ENCODE measurements at places on chromosomes 1 and 21.

DNA sequence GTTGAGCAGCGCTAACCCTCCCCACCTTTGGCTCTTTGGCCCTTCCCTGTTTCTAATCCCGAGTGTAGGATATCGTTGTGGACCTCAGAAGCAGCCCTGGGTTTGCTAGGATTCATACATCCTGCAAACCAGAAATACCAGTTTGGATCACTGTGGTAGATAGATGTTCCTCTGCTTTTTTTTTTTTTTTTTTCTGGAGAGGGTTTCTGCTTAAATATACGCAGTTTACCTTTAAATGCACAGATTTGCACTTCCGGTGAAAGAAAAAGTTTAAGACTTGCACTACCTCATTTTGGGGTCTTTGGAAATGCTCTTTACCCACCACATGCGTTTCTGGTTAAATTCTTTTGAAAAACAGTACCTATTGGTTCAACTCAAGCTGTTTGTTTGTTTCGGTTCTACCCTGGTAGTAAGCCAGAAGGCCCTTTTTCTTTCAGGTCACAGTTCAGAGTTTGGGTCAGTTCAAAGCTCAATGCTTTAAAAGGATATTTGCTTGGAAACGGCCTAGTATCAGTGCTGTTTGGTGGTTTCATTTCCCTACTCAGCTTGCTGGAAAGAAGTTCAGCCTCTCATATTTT lies 908 bp downstream of the DDI2 start:
- DNase-seq, result no peak

DNA sequence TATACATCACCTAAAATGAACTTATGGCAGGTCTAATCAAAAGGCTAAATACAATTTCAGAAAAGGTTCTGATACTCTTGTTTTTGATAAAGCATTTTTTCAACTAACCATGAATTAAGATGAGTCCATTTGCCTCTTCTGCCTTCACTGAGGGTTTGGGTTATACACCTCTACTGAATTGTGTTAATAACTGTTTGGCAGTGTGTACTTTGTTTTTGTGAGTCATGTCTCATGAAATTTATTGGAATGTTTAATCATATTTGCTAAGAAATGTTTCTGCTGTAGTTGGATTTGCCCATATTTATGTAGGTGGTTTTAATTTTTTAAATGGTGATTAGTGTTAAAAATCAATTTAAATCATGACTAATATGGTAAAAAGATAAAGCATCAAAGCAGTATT lies 190.5 kb downstream of the HS2ST1 start:
- no peak for DNase-seq

DNA sequence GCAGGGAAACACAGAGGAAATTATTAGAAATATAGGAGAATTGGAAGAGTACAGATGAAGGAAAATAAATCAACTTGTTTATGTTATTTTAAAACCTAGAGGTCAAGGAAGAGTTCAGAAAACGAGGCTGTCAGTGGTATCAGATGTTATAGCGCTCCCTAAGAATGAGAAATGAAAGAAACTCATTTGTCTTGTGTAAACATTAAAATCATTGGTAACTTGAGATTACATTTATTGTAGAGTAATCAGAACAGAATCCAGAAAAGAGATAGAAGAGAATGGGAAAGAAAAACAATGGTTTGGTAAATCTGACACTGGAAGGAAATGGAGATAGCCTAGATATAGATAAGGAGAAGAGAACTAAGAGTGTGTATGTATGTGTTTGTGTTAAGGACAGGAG lies 106.4 kb downstream of the ATF6 start:
- DNase-seq, result no peak

DNA sequence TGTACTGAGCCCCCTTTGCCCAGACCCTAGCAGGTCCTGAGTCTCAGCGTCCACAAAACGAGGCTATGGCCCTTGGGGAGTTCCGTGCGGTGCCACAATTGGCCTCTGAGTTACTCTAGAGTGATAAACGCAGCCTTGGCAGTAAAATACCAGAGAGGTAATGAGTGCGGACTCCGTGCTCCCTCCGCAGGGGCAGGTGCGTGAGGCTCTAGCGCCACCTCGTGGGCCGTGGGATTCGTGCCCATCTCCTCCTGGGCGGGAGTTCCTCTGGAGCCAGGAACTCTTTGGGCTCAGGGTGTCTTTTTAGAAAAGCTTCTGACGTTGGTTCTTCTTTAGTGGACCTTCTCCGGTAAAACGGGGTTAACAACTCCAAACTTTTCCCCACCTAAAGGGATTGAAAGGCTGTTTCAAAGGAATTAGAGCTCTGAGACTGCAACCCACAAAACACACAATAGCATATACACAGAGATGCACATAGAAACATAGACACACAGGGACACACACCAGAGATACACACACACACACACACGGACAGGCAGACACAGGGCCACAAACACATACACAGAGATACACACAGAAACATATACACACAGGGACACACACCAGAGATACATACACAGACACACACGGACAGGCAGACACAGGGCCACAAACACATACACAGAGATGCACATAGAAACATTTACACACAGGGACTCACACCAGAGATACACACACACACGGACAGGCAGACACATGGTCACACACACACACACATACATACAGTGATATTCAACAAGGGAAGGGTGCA lies 99.4 kb downstream of the KCNJ15 start:
- DNase-seq, result peak; percentile 58

DNA sequence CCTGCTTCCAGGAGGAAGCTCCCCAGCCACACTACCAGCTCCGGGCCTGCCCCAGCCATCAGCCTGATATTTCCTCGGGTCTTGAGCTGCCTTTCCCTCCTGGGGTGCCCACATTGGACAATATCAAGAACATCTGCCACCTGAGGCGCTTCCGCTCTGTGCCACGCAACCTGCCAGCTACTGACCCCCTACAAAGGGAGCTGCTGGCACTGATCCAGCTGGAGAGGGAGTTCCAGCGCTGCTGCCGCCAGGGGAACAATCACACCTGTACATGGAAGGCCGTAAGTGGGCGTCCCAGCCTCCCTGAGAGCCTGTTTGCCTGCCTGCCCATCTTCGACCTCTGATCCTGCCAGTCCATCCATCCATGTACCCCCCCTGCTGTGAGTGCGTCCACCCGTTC lies 3.6 kb downstream of the ECM1 start:
- no peak for DNase-seq

GRCh38 chr1:47190509-47190855 lies 646 bp upstream of the PDZK1IP1 start:
- no peak for DNase-seq

- no peak for DNase-seq
These were observed 94.5 kb upstream of the SPATA6 start for GRCh38 chr1:48566492-48566891.

DNA sequence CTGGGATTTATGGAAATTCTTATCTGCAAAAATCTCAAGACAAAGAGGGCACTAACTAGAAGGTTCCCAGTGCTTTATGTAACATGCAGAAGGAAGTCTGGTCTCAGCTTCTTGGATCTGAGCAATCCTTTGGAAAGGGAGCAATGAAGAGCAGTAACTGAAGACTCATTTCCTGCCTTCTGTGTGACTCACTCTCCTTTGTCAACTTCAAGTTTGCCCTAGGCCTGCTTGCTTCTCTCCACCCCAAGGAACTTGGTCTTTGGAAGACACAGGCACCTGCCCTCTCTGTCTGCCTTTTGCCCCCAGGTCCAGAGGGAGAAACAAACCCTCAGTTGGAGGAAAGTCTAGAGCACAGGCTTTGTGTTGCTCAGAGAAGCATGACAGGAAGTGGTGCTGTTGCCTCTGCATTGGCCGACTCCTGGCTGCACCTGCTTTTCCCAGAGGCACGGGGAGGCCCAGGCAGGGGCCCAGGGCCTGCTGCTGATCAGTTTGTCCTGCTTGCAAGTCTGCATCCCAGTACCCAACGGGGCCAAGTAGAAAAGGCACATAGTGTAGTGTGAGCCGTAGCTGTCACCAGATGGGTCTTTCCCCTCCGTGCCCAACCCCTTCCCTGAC lies 137.2 kb downstream of the DHRS3 start:
- DNase-seq, result no peak

DNA sequence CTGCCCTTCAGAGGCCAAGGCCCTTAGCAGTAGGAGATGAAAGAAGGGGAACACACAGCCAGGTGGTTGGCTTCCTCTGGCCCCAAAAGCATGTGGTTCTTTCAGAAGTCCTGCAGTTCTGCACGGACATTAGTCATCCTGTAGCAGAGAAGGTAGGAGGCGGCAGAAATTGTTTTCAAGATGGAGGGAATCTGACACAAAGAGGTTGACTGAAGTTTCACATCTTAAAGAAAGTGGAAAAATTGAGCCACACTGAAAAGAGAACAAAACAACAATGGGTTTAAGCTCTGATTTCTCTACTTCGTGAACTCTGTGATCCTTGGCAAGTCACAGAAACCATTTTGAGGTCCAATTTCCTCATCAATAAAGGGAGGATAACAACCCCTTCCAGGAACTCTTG lies 125.3 kb upstream of the DNAH14 start:
- DNase-seq, result no peak

- peak; percentile 73 for DNase-seq
These were observed 25.7 kb upstream of the VPS13D start for GRCh38 chr1:12204140-12204539.

GRCh38 chr1:248861616-248862015 lies 2.7 kb upstream of the ZNF692 start:
- DNase-seq, result no peak

DNA sequence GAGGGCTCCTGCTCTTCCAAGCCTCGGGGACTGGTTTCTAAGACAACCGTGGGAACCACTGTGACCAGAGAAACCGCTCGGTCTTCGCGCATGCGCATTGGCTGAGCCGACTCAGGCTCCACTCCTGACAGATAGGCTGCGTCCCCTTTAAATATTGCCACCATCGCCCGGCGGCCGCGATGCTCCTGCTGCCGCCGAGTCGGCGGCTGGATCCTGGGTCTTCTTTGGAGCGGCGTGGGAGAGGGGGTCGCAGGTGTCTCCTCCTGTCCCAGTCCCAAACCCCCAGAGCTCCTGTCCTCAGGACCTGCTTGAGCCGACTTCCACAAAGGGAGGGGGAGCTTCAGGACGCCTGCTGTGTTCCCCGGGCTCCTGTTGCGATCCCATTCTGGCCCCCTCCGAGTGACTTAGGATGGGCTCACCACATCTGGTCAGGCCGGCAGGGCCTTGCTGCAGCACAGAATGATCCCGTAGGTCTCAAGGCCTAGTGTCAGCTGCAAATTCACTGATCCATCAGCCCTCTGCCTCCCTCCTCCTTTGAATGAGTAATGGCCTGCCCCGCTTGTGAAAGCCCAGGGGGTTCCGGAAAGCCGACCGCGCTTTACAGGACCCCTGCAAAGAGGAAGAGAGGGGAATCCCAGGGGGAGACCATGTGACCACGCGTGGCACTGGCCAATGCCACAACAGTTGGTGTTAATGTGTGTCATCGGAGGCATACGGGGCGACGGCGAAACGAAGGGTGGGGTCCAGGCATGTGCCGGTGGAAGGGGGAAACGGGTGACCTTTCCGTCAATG lies 683.2 kb upstream of the TPTE start:
- no peak for DNase-seq

GRCh38 chr1:90200646-90201205 lies 205.8 kb downstream of the ZNF326 start:
- DNase-seq, result no peak

DNA sequence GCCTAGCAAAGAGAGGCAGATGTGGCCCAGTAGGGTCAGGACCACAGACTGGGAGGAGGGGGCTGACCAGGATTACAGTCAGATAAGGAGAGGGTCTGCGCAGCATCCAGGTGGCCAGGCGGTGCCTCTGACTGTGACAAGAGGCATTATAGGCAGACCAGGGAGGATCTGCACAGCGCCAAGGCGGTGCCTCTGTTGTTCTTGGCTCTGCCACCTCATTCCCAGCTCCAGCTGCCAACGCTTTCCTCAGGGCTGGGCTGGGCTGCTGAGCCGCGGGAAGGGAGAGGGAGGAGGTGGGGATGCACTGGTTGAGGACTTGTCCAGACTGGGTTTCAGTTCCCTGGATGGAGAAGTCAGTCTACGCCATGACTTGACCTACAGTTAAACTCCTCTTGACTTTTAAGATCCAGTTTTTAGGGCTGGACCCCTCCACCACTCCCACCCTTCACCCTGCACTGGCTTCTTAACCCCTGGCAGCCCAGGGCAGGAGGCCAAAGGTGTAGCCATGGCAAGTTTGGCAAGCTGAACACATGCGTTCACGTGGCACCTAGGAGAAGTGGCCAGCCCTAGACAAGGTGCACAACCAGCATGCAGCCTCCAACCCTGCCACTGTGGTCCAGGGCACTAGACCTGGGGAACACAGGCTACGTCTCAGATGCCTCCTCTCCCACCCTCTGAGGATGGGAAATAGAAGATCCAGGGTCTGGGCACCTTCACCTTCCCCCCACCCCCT lies 4.5 kb upstream of the CRABP2 start:
- DNase-seq, result no peak

DNA sequence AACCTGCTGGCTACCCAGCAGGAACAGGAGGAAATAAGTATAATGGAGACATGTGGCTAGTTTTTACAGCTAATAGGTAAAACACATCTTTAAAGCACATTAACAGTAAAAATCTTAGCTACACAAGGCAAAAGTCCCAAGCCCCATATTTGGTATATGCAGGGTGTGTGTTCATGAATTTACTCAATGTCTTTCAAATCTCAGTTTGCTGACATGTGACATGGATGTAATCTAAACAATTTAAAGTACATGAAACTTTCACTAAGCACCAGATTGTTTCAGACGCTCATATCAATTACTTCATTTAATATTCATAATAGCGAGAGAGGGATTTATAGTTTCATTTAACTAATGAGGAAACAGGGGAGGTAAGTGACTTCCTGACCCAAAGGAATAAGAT lies 3.9 kb downstream of the TACSTD2 start:
- DNase-seq, result no peak

- DNase-seq, result no peak
These were observed 61.8 kb upstream of the BCAR3 start for GRCh38 chr1:93743465-93743864.

DNA sequence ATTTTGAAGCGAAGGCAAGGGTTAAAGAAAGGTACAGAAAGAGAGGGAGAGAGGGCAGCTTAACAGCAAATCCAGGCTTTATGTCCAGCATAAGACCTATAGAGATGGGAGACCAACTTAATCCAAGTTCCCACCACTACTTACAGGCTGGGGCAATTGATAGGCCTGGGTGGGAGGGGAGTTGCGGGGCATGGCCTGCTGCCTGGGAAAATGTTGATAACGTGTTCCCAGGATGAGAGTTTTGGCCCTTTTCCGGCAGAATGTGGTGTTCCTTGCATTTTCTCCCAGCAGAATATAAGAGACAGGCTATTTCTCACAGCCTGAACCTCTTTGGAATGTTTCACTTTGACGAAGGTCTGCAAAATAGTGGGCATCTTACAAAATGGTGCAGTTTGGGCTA lies 34.9 kb upstream of the PLA2G5 start:
- DNase-seq, result no peak

GRCh38 chr1:112388436-112388835 lies 7.6 kb upstream of the CTTNBP2NL start:
- no peak for DNase-seq

DNA sequence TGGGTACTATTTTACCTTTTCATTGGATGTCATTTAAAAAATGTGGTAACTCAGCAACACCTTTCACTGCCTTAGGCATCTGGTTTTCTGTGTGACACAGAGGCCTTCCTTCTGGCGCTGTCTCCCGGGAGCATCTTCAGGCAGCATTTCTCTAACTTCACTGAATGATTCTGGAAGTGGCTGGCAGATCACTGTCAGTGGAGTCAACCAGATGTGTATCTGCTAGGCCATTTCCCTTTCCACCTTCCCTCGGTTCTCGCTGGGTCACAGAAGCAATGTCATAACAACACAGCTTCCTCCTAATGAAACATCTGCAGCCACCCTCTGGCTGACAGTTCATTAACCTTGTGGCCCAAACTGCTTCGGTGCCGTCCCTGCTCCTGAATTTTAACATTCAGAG lies 137.8 kb downstream of the KIF26B start:
- no peak for DNase-seq

- DNase-seq, result no peak
These were observed 99.5 kb downstream of the C4BPA start for GRCh38 chr1:207203541-207203940.
